ENCODE measurements at places on chromosomes 2 and 18. TPM values are rescaled to one million over a fixed set of nuclear protein-coding genes. Genes with fewer than 3 reads are reported as not detected.

The TCF23 gene
- not detected for total RNA-seq

- peaks cover 30% of the 10 kb centered on the region for H3K4me1 ChIP-seq
- peak; percentile 89 for DNase-seq
- H3K27me3 ChIP-seq = no peaks in the 10 kb centered on the region
Observed at GRCh38 chr2:237299906-237300305, 114.1 kb downstream of the COL6A3 start.

DNA sequence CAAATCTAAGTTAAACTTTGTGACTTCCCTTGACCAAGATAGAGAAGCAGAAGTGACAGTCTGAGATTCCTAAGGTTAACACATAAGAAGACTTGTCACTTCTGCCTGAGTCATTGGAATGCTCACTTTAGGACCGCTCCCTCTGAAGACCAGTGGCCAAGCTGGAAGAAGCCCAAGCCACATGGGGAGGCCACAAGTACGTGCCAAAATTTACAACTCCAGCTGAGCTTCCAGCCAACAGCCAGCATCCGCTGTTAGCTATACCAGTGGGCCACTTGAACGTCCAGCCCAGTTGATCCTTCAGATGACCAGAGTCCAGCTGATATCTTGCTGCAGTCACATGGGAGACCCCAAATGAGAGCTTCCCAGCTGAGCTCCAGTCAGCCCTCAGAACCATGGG is 18.1 kb upstream of the ANTXR1 start:
- no peaks in the 10 kb centered on the region for H3K27me3 ChIP-seq
- DNase-seq = peak; percentile 91
- H3K36me3 ChIP-seq = no peaks in the 10 kb centered on the region
- no peak overlapping the region for H3K4me3 ChIP-seq
- no peak overlapping the region for H3K27ac ChIP-seq

DNA sequence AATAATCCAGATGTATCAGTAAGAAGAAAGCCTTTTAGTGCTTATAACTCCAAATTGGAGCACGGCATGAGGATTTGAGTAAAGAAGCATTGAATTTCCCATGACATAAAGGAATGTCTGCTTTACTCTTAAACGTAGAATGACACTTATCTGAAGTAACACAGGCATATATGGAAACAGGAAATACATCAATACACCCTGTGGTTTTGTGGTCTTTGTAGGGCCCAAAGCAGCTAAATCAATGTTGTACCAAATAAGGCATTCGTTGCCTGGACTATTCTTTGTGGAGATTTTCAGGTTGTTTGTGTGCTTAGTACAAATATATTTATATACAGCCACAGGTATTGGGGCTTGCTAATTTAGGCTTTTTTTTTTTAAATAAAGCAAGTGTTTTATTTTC is 660.5 kb downstream of the LRRTM4 start:
- H3K4me3 ChIP-seq = no peak overlapping the region
- H3K4me1 ChIP-seq = no peaks in the 10 kb centered on the region
- H3K36me3 ChIP-seq = no peaks in the 10 kb centered on the region
- DNase-seq = no peak
